PC-9 (cell line): ENCODE measurements at places on chromosomes 2 and 18. TPM values are rescaled to one million over a fixed set of nuclear protein-coding genes. Genes with fewer than 3 reads are reported as not detected.

Gene TLX2
- 3.1 and 3.8 TPM in 2 replicates for total RNA-seq

Gene OTOS
- not detected in 2 replicates for total RNA-seq

Gene NAB1
- total RNA-seq: 17.0 and 22.9 TPM in 2 replicates

Gene C18orf32
- total RNA-seq: 11.3 and 19.2 TPM in 2 replicates
